ENCODE measurements at places on chromosomes 11 and 22.

DNA sequence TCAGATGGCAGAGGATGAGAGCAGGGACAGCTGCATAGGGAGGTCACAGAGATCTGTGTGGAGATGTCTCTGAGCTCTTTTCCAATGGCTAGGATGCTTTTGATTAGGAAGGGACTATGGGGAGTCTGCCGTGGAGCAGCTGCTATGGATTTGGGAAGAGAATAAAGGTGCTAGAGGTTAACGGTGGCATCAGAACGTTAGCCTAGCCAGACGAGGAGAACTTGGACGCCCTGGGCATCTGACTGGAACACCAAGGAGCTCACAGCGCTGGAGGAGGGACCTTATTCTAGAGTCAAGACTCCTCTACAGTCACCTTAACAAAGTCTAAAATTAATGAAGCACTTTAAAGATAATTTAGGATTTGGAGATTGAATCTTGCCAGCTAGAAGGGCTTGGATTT is 157.2 kb upstream of the B3GAT1 start:
- no peak for DNase-seq

DNA sequence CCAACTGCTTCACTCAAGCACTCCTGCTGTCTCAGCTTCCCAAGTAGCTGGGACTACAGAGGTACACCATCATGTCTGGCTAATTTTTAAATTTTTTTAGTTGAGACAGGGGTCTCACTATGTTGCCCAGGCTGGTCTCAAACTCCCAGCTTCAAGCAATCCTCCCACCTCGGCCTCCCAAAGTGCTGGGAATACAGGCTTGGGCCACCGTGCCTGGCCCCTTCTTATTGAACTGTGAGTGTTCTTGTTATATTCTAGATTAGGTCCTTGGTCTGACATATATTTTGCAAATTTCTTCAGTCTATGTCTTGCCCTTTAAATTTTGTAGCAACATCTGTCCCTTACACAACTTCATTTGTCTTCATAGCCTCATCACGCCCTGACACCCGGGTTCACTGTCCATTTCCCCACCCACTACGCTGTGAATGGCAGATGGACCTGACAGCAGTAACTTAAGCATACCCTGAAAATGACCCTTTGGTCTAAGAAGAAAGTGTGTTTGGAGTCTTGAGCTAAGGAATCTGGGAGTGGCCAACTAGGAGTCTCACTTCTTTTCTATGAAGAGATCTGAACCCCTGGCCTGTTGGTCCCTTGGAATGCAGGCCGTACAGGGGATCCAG is 4.2 kb upstream of the FAM118A start:
- DNase-seq: no peak

DNA sequence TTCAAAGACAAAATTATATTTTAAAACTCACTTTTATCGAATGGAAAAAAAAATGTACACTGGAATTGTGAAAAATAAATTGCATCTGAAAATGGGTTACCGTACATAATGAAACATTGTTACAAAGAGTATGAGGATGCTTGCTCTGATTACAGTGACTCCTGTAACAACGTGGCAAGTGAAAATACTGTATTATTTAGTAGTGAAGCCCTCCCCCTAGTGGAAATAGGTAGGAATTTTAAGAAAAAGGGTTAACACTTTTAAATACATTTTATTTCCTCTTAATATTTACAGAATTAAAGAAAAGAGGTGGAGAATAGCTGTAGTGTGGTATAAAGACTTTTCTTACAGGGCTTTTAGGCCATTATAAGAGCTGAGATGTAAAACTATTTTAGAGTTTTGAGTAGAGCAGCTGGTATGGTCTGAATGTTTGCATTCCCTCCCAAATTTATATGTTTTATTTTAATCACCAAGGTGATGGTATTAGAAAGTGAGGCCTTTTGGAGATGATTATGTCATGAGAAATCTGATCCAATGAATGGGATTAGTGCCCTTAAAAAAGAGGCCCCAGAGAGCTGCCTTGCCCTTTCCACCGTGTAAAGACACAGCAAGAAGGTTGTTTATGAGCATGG is 25.2 kb downstream of the FAM76B start:
- DNase-seq: no peak

- DNase-seq: no peak
Observed at GRCh38 chr11:61744181-61744580, 8.3 kb upstream of the MYRF start.

- DNase-seq: peak; percentile 2
Observed at GRCh38 chr11:36376888-36377758, 81.0 kb downstream of the PRR5L start.

- DNase-seq: no peak
Observed at GRCh38 chr11:1771700-1772099, 8.0 kb upstream of the CTSD start.

- no peak for DNase-seq
Observed at GRCh38 chr11:67490727-67491065, 7.9 kb downstream of the AIP start.

- no peak for DNase-seq
Observed at GRCh38 chr11:19842505-19842904, 129.9 kb downstream of the NAV2 start.

- no peak for DNase-seq
Observed at GRCh38 chr22:32325811-32326237, 31.8 kb upstream of the RFPL3 start.

GRCh38 chr22:25629613-25630012 is 65.1 kb downstream of the GRK3 start:
- no peak for DNase-seq

- no peak for DNase-seq
Observed at GRCh38 chr11:129960216-129961214, 42.1 kb downstream of the PRDM10 start.

GRCh38 chr11:112128483-112129121 is 35.3 kb downstream of the IL18 start:
- DNase-seq: no peak

DNA sequence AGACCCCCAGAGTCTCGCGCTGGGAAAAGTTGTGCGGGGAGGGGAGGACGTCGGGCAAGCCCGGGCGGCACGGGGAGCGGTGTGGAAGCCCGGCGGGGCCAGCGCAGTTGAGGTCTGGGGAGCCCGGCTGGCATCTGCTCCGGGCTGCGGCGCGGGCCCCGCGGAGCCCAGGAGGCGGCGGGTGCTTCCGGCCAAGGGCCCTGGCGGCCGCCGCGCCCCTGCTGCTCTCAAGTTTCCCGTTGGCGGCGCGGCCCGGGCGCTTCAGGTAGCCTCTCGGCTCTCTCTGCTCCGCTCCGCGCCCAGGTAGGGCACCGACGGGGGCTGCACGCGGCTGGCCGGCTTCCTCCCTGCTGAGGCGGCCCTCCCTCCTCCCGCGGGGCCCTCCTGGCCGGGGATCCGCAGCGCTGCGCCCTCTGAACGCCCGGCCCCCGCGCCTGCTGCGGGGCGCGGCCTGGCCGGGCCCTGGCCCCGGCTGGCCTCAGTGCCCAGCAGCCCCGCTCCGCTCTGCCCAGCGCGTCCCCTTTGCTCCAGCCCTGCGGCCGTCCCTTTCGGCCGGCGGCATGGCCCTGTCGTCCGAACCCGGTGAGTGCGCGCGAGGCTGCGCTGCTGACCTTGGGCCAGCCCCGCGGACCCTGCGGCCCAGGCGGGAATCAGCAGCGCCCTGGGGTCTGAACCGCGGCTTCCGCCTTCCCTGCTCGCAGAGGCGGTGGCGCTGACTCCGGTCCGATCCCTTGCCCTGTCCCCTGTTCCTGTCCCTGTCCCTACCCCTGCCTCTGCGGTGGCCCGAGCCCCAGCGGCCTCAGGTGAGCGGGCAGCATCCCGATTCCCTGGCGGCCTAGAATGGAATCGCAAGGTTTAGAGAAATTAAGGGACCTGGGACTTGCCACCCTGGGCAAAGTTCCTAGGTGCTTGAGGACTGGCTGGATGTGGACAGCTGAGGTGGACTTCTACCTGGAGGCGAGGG is 4.3 kb upstream of the AMPD3 start:
- DNase-seq: peak; percentile 72

DNA sequence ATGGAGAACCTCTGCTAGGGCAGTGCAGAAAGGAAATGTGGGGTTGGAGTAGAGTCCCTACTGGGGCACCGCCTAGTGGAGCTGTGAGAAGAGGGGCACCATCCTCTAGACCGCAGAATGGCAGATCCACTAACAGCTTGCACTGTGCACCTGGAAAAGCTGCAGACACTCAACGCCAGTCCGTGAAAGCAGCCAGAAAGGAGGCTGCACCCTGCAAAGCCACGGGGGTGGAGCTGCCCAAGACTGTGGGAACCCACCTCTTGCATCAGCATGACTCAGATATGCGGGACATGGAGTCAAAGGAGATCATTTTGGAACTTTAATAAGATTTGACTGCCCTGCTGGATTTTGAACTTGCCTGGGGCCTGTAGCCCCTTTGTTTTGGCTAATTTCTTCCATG is 8.7 kb downstream of the TSKU start:
- no peak for DNase-seq

DNA sequence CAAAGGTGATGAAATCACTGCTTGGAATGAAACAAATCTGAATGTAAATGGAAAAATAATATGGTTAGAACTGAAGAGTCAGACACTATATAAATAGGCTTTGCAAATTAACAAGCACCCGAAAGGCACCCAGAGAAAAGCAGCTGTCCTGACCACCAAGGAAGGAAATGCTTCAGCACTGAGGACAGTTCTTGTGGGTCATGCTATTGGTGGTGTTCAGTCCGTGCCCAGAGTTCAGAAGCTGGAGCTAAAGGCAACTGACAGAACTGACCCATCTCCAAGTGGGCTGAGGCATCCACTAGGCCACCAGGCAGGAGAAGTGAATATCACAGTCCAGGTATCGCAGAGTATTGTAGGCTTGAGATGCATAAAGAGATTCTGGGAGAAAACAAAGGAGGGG is 208.9 kb downstream of the OPCML start:
- DNase-seq: no peak

GRCh38 chr22:26576026-26576680 is 13.8 kb downstream of the TPST2 start:
- no peak for DNase-seq

GRCh38 chr22:17213976-17214375 is 5.3 kb downstream of the ADA2 start:
- DNase-seq: no peak

DNA sequence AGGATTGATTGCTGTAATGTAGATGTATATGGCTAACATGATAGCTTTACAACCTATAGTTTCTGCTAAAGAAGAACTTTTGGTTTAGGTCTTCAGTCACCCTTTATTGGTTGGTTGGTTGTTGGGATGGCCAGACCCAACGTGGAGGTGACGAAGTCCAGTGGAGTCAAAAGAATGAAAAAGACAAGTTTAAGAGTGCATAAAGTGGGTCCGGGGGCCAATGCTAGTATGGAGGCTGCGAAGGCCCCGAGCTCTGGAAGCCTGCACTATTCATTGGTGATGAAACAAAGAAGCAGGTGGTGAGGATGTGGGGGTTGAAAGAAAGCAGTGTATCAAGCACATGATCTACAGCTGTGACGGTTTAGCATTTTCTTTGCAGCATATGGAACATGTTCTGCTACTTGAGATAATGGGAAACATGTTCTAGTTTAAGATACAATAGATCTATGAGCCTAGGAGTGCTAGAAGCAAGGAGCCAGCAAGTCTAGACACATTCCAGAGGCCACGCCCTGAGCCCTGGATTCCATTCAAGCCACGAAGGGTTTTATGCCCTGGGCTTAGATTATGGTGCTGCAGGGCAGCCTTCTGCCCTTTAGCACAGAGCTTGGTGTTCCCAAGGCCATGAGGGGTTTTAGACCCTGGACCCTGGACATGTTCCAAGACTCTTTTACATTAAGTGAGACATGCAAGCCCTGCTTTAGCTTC is 6.3 kb downstream of the TCP11L1 start:
- no peak for DNase-seq

GRCh38 chr11:127627629-127628457 is 627.3 kb upstream of the KIRREL3 start:
- no peak for DNase-seq

GRCh38 chr22:43431808-43432554 is 20.2 kb downstream of the MPPED1 start:
- DNase-seq: no peak

DNA sequence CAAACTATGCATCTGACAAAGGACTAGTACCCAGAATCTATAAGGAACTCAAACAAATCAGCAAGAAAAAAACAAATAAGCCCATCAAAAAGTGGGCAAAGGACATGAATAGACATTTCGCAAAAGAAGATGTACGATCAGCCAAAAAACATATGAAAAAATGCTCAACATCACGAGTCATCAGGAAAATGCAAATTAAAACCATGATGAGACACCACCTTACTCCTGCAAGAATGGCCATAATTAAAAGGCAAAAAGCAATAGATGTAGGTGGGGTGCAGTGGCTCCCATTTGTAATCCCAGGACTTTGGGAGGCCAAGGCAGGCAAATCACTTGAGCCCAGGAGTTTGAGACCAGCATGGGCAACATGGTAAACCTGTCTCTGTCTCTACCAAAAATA is 10.4 kb upstream of the OR10V1 start:
- no peak for DNase-seq

- DNase-seq: no peak
Observed at GRCh38 chr11:68439355-68440065, 21.0 kb upstream of the PPP6R3 start.

DNA sequence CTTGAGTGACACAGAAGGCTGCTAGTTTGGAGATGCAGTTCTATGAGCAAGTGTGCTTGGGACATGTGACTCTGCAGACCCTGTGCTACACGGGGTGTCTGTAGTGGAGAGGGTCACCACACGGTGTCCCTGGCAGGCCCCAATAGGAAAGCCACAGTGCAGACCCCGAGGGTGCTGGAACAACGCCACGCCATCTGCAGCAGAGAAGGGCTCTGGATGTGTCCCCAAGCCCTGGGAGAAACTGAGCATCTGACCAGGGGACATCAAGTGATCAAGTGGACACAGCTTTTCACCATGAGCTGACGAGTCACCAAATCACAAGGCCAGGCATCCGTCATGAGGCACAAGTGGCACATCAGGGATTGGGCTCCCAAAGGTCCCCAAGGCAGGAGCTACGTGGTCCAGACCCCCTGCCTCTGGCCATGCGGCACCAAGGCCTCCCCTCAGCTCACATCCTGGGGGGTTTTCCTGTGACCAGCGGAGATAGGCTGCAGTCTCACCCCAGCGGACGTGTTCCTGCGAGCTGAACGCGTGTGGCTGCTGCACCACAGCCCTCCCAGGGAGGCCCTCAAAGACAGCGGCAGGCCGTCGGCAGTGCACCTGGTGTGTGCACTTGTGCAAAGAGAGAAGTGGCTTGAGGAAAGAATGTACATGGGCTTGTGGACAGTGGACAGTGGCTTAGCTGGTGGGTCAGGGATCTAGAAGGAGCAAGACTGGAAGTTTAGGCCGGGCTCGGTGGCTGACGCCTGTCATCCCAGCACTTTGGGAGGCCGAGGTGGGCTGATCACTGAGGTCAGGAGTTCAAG is 96.7 kb downstream of the RPS6KA4 start:
- no peak for DNase-seq

DNA sequence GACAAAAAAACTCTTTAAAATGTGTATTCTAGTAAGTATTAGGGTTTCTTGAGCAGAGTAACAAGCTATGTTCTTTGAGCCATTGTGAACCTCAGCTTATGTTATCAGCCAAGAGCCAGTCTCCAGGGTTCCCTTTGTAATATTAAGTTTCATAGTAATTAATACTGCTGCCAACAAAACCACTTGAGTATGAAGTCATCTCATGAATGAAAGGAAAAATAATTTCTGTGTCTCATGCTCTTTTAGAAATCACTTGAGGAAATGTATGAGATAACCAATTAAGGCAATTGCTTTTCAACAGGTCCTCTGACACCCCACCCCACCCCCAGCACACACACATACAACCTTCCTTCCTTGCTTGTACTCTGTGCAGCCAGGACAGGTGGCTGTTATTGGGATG is 59.9 kb downstream of the BBOX1 start:
- DNase-seq: no peak

GRCh38 chr11:69698362-69698761 is 5.5 kb downstream of the FGF19 start:
- no peak for DNase-seq
